ENCODE measurements at places on chromosomes 5 and 9.

GRCh38 chr5:102596951-102597350, 98.2 kb upstream of the SLCO6A1 start:
- DNase-seq: no peak

- DNase-seq: no peak
Measured at GRCh38 chr9:77020413-77021290, 1.2 kb downstream of the FOXB2 start.

GRCh38 chr5:13606051-13606450, 338.4 kb downstream of the DNAH5 start:
- DNase-seq: no peak

GRCh38 chr5:133119233-133119711, 67.5 kb downstream of the HSPA4 start:
- no peak for DNase-seq

DNA sequence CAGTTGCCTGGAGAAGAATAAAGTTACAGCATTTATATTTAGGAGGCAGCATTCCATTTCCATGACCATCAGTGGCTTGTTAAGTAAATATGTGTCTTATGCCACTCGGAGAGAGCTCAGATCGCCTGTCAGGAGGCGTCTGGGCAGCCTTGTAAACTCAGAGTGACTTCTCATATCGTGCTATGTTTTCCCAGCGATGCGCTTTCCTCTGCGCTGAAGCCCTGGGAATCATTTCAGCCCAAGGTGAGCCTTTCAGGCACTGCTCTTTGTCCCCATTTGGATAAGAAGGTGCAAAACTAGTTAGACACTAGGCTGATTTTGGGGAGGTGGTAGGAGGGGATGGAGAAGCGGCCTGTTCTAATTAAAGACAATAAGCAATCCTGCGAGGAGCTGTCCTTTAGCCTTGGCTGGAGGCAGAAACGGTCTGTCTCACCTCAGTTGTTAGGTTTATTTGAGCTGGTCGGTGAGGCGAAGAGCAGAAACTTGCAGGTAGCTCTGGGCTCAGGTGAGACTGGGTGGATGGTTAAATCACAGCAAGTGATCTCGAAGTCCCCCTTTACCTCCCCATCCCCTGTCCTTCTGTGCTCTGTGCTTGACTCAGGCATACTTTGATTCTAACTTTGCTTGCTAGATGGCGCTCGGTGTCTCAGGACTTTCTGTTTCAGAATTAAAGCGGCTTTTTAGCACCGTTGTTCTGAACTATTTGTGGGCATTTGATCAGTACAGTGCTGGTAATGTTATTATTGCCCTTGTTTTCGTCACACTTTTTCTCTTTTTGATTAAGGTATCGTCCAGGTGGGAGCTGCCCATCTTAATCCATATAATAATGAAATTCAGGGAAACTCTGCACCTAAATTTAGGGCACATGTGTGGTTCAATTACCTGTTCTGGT, 24.6 kb downstream of the NR2F1 start:
- DNase-seq: peak; percentile 64

DNA sequence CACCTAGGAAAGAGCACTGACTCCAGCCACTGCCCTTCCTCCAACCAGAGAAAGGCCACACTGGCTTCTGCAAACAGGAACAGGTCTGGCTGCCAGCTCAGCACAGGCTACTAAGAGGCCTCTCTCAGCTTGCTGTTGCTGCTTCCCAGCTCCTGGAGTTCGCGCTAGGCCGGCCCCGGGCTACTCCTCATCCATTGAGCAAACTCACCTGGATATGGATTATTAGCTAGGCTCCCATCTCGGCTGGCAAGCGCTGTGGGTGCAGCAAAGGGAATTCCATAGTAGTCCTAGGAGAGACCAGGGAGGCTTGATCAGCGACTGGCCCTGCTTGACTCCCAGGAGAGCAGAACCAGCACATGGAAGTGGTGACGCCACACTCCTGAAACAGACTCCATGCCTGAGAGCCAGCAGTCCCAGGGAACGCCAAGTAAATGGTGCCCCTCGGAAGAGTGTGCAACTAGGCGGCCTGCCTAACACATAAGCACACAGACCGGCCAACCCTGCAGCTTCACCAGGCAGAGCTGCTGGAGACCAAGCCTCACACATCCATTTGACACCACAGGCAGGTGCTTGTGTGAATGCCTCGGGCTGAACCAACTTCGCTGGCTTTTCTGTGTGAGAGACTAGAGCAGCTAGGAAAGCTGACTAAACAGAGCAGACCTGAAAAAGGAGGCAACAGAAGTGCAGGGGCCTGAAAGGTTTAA, 107.2 kb downstream of the UBE2R2 start:
- no peak for DNase-seq
